ENCODE measurements at places on chromosomes 7 and 10.

DNA sequence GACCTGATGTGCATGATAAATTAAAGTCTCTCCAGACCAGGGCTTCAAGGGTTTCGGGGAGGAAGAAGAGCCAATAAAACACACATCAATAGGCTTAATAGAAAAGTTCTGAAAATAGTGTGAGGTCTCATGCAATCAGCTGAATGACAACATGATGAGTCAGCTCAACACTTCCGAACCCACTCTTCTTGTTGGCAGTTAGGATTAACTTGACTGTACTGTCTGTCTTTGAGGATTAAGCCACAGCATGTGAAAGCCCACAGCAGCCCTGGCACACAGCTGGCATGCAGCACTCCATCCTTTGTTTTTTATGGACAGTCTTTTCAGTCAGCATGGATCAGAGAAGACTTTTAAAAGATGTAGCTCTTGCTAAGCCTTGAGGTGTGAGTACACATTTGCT lies 526.9 kb upstream of the VSTM2A start:
- peak; percentile 60 for DNase-seq

DNA sequence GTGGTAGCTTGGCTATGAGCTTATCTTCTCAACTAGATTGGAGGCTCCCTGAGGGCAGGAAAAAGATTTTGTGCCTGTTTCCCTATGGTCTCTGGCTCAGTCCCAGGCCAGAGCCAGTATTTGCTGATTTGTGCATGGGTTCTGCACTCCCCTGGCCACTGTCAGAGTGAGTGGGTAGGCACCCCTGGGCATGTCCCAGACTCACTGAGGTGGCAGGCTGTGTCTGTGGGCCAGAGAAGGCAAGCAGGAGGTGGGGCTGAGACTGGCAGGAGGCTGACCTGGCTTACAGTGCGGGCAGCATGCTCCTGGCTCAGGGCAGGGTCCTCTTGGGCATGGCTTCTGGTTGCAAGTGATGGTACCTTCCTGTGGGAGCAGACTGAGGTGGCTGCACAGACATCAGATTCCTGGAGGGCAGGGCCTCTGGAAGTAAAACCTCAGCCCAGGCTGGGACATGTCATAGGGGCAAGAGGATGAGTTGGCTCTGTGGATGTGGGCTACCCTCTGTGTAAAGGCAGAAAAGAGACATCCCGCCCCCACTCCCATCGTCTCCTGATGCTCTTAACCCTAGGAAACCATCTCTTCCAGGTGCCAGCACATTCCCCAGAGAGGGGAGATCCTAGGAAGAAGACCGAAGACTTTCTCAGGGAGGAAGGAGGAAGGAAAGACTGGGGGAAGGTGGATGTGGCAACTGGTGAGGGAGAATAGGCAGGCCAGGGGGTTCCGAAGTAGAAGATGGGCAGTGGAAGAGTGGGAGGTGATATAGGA lies 4.3 kb downstream of the KCP start:
- DNase-seq: no peak

DNA sequence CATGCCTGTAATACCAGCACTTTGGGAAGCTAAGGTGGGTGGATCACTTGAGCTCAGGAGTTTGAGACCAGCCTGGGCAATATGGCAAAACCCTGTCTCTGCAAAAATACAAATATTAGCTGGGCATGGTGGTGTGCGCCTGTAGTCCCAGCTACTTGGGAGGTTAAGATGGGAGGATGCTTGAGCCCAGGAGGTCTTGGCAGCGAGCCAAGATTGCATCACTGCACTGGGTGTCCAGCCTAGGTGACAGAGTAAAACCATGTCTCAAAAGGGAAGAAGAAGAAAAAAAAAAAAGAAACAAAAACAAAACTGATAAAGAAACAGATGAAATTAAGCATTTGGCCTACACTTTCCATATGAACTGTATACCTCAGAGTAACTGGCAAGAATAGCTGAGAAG lies 319.2 kb downstream of the PARD3 start:
- DNase-seq: no peak

- no peak for DNase-seq
Observed at GRCh38 chr10:59872892-59873463, 33.4 kb downstream of the CCDC6 start.

- DNase-seq: no peak
Observed at GRCh38 chr7:46557295-46557711, 636.2 kb upstream of the IGFBP3 start.

DNA sequence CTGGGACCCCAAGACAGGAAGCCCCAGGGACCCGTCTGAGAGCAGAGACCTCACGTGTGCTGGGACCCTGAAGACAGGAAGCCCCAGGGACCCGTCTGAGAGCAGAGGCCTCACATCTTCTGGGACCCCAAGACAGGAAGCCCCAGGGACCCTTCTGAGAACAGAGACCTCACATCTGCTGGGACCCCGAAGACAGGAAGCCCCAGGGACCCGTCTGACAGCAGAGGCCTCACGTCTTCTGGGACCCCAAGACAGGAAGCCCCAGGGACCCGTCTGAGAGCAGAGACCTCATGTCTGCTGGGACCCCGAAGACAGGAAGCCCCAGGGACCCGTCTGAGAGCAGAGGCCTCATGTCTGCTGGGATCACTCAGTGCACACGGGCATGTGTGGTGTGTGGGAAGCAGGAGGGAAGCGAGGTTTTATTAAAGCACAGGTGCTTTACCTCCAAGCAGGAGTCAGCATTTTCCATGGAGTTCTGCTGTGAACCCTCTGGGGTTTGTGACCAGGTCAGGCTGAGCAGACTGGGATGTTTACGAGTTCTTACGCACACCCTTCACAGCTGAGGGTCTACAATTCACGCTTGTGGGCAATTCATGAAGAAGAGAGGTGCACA lies 590.6 kb downstream of the DNAJB6 start:
- DNase-seq: no peak

GRCh38 chr7:17719998-17720397 lies 220.3 kb downstream of the SNX13 start:
- no peak for DNase-seq

DNA sequence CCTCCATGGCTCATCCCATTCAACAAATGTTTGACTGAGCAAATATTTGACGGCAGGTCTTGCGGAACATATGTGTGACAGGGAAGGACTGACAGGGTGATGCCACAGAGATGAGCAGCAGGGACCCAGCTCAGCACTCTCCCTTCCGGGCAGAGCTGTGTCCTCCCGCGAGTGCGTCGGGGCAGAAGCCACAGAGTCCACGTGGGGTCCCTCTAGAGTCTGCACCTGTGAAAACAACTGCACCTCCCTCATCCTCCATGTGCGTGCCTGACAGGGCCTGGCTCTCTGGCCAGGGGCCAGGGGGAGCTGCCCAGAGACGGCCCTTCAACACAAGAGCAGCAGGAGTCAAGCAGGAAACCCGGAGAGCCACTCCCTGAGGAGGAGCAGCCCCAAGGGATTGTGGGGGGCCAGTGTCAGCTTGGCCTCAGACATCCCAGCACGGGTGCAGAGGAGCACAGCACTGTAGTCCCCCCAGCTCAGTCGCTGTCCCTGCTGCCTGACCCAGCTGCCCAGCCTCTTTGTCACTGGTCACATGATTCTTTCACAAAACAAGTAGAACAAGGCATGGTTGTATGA lies 83.6 kb upstream of the TMEM72 start:
- no peak for DNase-seq
